ENCODE measurements at places on chromosomes 13 and 19.

DNA sequence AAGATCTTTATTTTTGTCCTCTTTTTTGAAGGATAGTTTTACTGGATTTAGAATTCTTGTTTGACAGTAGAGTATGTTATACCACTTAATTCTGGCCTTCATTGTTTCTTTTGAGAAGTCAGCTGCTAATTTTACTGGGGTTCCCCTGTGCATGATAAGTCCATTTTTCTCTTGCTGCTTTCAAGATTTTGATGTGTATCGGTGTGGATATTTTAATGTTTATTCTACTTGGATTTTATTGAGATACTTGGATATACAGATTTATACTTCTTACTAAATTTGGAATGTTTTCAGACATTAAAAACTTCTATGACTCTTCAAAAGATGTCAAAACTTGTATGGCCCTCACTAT, 86.9 kb downstream of the URI1 start:
- DNase-seq: no peak

DNA sequence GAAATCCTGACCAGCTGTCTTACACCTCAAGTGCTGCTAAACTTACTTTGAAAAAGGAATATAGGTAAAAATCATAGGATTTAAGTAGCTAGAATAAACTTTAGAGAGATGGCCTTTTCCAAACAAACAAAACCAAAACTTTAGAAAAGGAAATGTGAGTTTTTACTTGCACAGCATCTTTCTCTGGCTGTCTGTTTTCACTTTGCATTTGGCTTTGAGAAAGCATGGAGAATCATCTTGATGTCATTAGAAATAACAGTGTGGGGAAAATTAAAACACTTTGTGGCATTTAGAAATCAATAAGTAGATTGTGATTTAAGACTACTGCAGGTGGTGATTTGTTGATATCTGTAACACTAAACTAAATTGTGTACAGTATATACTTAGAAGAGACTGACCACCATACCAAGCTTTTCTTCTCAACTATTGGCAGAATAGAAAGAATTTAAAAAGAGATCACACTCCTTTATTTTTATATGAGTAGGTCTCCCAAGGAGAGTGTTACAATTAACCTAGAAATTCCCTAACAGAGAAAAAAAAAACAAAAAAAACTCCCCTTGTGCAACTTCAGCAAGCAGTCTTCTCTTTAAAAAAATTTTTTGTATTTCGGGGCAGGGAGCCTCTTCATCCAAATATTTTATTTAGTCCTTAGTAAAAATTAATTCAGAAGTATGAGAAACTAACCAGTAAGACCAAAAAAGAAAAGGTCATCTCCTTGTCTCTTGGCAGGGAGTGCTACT, 6.1 kb downstream of the WDFY2 start:
- DNase-seq: no peak

- DNase-seq: no peak
Measured at GRCh38 chr19:29845574-29846176, 33.9 kb downstream of the CCNE1 start.

DNA sequence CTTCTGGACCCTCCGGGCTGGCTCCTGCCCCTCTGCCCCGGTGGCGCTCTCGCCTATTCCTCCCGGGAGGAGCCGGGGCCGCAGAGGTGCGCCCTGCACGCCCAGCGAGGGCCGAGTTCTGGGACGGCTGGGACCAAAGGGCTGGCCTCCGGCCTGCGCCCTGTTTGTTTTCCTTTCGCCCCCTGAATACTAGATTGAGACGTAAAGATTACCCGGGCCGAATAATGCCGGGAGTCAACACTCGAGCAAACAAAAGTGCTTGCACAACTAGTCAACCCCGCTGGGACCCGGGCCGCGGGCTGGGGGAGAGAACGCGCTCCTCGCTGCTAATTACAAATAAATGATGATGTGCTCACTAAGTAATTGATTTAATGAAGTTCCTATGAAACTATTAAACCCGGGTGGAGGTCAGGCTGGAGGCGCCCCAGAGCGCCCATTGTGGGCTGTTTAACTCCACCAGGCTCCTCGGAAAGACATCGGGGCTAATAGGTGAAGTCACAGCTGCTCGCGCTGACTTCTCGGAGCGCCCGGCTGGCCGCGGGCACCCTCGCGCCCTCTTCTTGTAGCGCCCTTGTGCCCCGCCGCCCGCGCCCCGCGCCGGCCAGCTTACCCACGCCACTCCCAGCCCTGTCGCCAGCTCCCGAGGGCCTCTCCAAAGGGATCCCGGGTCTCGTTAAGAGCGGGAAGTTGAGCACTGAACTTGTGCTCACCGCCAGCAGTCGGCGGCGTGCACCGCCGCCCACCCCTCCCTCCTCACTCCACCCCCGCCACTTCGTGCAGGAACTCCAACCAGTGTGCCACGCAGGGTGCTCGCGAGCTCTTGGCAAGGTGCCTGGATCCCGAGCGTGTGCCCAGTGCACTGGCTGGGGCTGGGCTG, 14.9 kb downstream of the ZIC5 start:
- DNase-seq: no peak

DNA sequence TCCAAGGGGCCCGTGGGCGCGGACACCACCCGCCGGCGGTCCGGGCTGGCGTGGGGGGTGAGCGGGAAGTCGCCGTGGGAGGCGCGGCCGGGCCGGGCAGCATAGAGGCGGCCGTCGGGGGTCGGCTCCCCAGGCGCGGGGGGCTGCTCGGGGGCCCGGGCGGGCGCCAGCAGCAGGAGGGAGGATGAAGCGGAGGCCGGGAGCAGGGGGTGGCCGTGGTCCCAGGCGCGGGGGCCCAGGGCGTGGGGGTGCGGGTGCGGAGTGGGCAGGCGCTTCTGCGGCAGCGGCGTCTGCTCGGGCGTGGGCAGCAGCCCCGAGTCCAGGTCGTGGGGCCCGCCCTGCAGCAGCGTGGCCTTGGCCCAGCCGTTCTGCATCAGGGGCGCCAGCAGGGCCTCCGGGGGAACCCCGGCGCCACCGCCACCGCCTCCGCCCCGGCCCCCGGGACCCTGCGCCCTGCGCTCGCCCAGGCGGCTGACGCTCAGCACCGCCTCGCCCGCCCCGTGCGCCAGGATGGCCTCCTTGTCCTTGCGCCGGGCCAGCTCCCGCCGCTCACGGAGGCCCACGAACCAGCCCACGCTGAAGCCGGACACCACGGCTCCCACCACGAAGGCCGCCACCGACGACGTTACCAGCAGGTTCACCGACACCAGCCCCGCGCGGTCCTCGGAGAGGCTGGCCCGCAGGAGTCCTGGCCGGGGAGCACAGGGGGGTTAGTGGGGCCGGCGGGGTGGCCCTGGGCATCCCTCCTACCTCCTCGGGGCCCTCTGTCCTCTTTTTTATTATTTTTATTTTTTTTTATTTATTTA, 4.2 kb upstream of the LRG1 start:
- no peak for DNase-seq

DNA sequence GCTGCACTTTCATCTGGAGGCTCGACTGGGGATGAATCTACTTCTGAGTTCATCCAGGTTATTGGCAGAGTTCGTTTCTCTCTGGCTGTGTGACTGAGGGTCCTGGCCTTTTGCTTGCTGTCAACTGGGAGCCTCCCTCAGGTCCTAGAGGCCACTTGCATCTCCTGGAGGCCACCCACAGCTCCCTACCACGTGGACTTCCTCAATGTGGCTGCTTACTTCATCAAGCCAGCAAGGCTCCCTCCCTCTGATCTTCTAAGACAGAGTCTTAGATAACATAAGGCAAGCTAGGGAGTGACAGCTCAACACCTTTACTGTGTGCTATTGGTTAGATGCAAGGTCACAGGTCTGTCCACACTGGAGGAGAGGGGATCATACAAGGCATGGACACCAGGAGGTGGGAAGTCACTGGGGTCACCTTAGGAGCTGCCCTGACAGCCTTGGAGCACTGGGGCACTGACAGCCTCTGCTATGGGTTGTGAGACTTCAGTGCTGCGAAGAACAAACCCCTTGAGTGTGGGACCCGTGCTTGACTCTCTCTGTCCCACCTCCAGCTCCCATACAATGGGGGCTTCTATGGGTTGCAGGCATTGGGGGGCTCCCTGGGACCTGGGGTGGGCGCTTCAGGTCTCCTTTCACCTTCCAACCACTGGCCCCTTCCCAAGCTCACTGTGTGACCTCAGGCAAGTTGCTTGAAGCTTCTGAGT, 5.3 kb downstream of the FAM187B start:
- DNase-seq: no peak

GRCh38 chr13:91349992-91350911, 2.8 kb downstream of the MIR17HG start:
- no peak for DNase-seq
